ENCODE measurements at places on chromosomes 16 and 17.

GRCh38 chr16:25005445-25006306 is 9.5 kb downstream of the ARHGAP17 start:
- no peak for DNase-seq

GRCh38 chr16:82886146-82886545 is 259.4 kb downstream of the CDH13 start:
- no peak for DNase-seq

DNA sequence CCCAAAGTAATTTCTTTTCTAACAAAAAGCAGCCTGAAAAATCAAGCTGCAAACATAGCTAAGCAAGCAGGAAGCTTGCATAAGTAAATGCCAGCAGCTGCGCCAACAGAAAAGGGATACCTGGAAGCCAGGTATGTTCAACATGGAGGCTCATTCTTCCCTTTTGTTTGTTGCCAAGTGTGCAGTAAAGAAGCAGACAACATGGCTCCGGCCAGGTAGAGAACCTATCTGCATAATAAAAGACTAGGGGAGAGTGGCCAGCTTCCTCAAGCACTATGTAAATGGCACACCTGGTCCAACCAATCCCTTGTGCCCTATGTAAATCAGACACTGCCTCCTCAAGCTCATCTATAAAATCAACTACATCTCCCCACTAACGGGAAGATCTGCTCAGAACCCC is 1407.0 kb downstream of the CDH11 start:
- peak; percentile 73 for DNase-seq

GRCh38 chr17:2093349-2093748 is 38.4 kb downstream of the HIC1 start:
- DNase-seq, result peak; percentile 47

DNA sequence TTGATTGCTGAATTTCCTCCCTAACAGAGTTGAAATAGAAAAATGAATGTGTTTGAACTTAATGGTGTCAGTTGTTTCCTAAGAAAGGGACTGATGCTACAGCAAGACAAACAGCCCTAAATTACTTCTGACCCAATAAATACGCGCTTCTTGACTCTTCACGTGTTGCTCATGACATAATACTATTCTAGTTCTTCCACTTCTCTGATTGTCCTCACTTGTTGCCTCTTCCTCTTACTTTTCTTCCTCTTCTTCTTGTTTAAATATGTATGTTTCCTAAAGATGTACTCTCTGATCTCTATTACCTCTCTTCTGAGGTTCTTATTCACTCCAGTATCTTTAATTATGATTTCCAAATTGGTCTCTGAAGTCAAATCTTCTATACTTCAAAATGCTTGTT is 32.4 kb downstream of the RNF43 start:
- DNase-seq, result no peak

DNA sequence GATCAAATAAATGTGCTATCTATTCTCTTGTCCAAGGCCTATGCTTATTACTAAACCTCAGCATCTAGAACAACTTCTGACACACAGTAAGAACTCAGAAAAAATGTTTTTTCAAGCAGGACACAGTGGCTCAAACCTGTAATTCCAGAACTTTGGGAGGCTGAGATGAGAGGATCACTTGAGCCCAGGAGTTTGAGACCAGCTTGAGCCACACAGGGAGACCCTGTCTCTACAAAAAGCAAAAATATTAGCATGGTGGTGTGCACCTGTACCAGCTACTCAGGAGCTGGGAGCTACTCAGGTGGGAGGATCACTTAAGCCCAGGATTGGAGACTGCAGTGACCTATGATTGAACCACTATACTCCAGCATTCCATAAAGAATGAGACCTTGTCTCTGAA is 32.5 kb downstream of the USP32 start:
- no peak for DNase-seq

DNA sequence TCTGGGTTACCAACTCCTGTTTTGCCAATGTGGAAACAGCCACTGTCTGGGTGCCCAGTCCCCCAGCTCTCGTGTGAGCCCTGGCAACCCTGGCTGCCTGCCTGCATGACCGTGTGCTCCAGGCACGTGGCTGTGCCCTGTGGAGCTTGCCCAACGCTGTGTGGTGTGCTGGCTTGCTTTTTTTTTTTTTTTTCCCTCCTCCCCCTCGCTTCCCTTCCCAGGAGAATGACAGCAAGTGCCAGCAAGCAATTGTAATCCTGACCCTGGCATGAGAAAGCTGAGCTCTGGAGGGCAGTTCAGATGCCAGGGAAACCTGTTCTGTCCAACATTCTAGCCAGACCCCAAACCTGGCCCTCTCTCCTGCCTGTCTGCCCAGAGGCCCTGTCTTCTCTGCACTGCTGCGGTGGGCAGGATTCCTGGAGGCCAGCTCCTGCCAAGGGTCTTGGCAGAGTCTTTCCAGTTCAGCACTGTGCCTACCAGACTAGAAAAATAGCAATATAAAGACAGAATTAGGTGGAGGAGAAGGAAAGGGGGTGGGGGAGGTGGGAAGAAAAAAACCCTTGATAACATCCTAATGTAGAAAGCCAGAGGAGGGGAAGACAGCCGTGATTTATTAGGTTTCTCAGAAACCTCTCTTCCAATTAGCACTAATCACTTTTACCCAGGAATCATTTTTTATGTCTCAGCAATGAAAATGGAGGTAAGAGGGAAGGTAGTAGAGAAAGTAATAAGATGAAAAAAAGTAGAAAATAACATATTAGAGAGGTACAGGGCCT is 9.0 kb downstream of the HLF start:
- DNase-seq, result no peak

GRCh38 chr17:45293413-45294211 is 23.2 kb downstream of the MAP3K14 start:
- no peak for DNase-seq
